NCI-H1417 (cell line): ENCODE measurements at places on chromosomes 7 and 10.
A peak's percentile ranks its signal among the peaks of the same experiment; 100 is the strongest.

DNA sequence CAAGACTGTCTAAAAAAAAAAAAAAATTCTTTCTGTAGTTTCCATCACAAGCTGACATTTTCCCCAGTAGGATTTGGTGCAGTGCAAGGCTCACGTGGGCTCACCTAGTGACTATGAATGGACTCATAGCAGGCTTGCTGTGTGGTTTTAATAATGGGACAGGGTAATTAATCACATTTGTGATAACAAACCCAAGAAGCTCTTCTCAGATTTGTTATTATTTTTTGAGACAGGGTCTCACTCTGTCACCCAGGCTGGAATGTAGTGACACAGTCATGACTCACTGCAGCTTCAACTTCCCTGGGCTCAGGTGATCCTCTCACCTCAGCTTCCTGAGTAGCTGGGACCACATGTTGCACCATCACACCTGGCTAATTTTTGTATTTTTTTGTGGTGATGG, 40.0 kb downstream of the NACAD start:
- no peak for DNase-seq

DNA sequence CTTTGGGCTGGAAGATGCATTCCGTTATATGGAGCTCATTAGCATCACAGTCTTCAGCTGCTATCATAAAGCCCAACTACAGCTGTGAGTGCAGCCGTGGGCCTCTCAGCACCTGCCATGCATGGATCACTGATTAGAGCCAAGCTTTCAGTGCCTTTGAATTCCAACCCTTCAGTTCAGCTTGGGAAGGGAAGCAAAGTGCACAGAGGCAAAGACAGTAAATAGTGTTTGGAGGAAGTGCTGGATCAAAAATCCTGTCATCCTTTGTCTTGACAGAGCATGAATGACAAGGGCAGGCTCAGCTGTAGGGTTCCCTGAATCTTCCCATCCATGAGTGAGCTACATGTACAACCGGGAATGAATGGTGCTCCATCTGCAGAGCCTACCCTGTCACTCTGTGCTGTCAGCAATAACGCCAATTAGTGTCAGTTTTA, 153.7 kb downstream of the DNAJB9 start:
- peak; percentile 31 for DNase-seq

GRCh38 chr7:108294595-108294994, 161.6 kb downstream of the NRCAM start:
- DNase-seq = peak; percentile 45

- DNase-seq = peak; percentile 18
These were observed 98.9 kb downstream of the KMT2C start for GRCh38 chr7:152336754-152337368.

DNA sequence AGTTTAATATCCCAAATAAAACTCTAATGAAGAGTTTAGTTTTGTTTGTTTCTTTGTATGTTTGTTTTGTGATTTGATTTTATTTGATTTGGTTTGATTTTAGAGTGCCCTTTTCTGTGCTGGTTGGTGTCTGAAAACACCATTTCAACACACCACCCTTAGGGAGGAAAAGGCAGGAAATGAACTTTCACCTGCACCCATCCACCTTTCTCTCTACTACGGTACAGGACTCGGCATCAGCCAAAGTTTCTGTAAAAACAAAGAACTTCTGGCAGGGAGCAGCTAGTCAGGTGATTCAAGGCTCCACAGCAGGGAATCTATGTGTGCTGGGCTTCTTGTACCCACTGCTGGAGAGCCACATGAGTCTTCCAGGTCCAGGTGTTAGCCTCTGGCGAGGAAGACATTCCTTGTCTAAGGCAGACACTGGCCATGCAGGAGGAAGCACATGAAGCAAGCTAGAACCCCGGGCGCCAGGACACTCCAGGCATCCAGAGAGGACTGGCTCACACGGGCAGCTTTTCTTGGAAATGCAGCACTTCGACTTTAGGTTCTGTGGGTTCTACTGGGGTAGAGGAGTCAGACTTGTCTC, 22.1 kb upstream of the STK17A start:
- no peak for DNase-seq

GRCh38 chr7:98297626-98298286, 16.3 kb downstream of the BRI3 start:
- no peak for DNase-seq

DNA sequence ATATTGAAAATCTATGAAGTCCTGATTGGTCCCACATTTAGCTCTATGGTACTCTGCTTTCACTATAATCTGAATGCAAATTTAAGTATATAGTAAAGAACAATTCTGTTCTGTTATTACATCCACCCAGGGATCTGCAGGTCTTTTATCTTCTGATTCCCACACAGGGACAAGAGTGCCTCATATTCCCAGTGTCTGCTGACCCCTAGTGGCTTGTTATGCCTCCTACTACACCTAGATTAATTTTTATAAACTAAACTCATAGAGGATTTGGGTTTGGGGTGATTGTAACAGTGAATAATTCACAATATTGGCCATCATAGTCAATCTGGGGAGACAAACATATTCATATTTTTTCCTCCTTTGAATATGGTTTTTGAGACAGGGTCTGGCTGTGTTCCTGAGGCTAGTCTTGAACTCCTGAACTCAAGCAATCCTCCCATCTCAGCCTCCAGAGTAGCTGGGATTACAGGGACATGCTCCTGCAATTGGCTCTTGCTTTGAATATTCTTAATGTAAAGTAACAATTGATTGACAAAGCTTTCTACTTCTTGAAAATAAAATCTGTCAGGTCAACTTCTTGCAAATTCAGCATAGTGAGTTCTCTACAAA, 282.1 kb downstream of the KCND2 start:
- peak; percentile 49 for DNase-seq

DNA sequence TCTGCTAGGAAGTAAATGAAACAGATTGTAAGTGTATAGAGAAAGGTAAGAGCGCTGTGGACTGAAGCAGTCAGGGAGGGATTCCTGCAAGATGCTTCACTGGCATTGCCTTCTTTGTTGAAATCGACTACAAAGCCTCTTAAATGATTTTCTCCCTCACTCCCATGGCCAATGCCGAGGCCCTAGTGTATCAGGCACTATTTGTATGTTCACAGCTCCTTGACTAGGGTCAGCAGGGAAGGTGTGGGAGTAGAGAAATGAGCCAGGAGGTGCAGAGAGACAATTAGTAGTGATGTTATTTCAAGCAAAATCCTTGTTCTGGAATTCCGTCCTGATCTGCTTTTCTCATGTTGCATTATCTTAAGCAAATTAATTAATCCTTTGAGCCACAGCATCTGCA, 22.9 kb upstream of the DUSP5 start:
- no peak for DNase-seq

- DNase-seq = no peak
These were observed 1043.5 kb downstream of the GATA3 start for GRCh38 chr10:9097991-9098306.

DNA sequence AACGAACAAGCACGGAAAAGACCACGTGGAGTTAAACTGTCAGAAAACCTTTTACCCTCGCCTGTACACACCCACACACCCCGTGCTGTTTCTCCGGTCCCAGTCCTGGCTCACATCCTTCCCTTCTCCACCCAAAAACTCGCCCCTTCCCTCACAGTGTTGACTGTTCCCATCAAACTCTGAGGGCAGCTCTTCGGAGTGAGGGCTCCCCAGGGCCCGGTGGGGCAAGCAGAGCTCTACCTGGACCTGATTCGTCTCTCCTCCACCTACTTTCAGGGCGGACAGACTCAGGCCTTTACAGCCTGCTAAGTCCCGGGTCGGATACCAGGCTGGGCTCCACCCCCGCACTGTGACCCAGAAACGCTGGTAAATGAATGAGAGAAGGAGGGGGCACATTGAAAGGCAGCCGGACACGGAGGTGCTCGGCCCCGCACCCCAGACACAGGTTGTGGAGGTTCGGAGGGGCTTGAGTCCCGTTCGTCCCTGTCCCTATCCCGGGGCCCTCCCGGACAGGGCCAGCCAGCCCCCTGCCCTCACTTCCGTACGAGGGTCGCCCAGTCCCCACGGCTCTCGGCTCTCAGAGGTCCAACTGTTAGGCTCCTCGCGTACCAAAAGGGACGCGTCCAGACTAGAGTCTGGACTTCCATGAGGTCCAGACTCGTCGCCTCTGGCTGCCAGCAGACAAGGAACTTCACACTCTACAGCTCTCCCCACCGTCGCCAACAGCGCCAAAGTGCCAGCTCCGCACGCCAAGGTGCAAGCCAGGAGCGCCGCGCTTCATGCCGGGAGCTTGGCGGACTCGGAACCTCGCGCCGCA, 31.7 kb upstream of the ASL start:
- DNase-seq = no peak

- DNase-seq = peak; percentile 81
These were observed 77.6 kb upstream of the SFMBT2 start for GRCh38 chr10:7488418-7488829.

- DNase-seq = no peak
These were observed 135.5 kb upstream of the SORCS3 start for GRCh38 chr10:104505521-104506042.

GRCh38 chr7:151607464-151607867, 87.8 kb upstream of the RHEB start:
- no peak for DNase-seq

DNA sequence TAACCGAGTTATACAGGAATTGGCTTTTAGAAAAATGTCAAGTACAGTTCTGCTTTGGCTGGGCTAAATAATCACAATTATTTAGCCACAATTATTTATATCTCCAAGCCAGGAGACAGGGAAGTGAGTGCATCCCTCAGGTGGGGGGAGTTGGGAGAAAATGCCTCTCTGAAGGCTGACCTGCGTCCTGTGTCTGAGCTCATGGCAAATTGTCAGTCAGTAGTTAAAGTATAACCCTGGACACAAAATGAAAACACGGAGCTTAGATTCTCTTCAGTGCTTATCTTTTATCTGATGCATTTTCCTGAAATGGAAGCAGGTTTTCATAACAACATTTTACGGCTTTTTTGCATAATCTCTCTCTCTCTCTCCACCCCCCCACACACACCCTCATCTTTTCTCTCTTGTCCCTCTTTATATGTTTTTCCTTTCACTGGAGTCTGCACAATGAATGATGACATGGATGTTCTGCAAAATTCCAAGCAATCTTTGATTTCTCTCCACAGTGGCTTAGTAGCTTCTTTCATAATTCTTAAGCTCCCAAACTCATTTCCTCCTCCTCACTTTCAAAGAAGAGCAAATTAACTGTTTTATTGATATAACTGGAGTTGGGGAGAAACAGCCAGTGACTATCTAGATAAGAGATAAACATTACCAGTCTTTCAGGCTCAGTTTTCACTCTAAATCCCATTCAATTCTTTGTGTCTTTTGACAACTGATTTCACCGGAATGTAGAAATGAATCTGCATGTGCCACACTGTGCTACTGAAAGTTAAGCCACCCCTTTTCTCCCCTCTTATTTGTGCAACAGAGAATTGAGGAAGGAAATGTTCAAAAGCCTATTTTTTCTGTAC, 521.4 kb upstream of the GHITM start:
- no peak for DNase-seq

- no peak for DNase-seq
These were observed 335.1 kb downstream of the XPNPEP1 start for GRCh38 chr10:109588259-109588658.

DNA sequence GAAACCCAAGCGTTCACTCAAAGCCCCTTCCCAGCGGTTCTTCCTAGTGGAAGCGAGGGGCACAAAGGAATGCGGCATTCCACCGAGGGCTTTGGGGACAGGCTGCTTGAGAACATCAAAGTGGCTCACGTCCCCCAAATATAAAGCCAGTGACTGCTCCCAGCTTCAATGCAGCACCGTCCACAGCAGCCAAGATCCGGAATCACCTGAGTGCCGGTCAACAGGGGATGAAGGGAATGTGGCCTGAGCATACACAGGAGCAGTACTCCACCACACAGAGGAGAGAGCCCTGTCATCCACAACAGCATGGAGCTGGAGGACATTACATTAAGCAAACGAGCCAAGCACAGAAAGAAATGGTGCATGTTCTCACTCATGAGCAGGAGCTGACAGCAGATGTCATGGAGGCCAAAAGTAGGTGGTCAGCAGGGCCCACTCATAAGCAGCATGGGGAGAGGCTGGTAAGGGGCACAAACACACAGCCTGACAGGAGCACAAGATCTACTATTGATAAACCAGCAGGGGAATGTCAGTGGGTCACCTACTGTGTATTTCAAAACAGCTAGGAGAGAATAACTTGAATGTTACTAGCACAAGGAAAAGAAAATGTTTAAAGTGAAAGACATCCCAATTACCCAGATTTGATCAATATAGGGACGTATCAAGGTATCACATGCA, 79.5 kb downstream of the DIP2C start:
- DNase-seq = no peak

DNA sequence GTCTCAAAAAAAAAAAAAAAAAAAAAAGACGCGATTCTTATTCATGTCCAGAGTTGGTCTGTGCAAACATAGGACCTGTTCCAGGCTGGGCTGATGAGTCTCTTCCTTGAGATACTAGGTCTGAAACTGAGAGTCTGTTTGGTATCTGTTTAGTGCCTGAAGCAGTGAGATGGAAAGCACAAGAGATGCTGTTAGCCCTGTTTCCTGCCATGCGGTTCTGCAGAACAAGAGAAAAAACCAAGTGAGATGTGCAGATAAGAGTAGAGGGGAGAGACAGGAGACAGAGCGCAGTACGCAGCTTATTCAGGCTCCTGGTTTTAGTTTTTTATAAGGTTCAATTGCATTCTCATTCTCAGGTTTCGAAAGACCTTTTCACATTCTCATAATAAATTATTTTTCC, 85.8 kb upstream of the PRKCQ start:
- DNase-seq = no peak

GRCh38 chr10:80090121-80090520, 11.7 kb downstream of the TMEM254 start:
- peak; percentile 35 for DNase-seq

DNA sequence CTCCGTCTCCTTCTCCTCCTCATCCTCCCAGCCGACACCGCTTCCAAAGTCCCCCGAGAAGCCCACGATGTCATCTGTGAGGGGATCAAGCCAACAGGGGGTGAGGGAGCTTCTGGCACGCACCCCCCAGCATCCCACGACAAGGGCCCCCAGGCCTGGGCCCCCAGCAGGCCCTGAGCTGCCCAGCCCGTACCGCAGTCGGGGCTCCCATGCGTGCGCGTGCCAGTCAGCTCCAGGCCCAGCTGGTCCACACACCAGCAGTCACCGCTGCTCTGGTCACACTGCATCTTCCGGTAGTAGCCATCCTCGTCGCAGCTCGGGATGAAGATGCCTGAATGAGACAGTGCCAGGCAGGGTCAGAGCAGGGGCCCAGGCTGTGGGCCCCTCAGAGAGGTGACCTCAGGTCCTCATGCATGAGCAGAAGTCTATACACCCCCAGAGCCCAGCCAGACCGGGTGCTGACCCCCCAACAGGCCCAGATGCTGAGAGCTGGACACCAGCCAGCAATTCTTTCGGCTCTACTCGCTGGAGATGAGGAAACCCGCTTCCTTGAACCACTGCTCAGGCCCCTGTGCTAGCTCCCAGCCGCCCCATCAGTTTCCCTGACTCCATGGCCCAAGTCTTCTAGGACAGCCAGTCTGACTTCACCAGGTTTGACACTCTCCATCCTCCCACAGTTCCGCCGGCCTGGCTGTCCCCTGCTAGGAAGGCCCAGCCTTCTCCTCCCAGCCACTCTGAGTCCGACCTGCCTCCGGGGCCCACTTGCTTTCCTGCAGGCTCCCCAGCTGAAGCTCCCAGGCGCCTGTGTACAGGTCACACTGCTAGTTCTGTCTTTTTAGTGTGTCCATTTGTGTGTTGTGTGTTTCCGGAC, 25.3 kb downstream of the SPOCK2 start:
- DNase-seq = no peak

- no peak for DNase-seq
These were observed 159.7 kb downstream of the USP6NL start for GRCh38 chr10:11451640-11452260.

GRCh38 chr10:1134156-1134555, 78.0 kb downstream of the WDR37 start:
- no peak for DNase-seq
